NCI-H1694 (cell line): ENCODE measurements at places on chromosomes 5 and 9.

- DNase-seq: no peak
Observed at GRCh38 chr5:178107756-178108310, 5.5 kb upstream of the N4BP3 start.

DNA sequence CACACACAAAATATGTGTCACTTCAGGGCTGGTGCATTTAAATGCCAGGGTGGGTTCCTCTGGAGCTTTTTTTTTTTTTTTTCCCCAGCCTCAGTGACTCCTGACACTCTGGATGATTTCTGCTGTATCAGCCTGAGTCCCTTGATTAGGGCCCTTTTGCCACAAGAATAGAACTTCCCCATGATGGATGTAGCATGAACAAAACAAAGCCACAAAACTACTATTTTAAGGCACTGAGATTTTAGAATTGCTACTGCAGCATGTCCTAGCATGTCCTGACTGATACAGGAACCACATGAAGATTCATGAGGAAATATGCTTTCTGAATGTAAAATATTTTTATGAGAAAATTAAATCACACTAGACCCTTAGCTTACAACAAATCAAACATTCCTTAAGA is 13.9 kb upstream of the ADGRD2 start:
- no peak for DNase-seq

- peak; percentile 35 for DNase-seq
Observed at GRCh38 chr9:1460143-1460769, 410.1 kb downstream of the DMRT2 start.

- no peak for DNase-seq
Observed at GRCh38 chr9:27347889-27348288, 50.9 kb upstream of the EQTN start.

GRCh38 chr9:116565986-116566385 is 121.1 kb upstream of the TRIM32 start:
- DNase-seq: no peak

DNA sequence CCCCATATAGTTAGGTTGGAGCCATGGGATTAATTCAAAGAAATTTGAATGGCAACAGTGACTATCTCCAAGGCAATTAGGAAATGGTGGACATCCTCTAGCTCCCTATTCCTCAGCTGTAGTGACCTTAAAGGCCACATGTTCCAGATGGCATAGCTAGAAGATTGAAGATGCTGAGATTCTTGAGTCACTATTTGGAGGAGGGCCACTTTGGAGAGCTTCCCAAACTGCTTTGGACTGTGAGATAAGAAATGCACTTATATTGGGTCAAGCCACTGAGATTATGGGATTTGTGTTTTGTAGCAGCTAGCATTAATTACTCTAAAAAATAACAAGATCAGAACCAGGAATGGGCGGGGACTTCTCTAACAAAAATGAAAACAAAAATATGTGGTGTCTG is 636.2 kb upstream of the CCNG1 start:
- no peak for DNase-seq

GRCh38 chr5:120152472-120152871 is 311.6 kb upstream of the PRR16 start:
- DNase-seq: no peak

DNA sequence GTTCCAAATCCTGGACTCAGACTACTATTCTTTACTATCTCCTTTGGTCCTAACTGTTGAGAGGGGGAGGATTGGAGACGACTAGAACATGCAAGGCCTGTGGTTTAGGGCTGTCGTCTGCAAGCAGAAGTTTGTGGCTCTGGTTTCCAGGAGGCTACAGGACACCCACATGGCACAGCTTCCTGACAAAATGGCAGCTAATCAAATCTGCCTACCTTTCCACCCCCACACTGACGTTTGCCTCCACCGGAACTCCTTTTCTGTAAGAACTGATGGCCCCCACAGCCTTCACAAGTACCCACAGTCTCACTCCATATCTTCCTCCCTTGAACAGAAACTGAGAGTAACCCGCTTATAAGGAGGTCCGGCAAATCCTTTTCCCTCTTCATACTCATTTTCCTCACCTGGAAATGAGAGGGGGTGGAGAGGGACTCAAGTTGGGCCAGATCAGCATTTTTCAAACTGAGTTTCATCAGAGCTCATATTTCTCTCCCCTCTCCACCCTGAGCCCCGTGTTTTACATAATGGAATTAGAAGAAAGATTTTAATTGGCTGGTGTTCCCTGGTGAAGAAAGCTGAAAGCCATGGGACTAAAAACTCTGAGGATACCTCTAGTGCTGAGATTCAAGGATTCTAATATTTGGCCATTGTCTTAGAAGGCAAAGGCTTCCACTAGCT is 5.2 kb downstream of the SLC31A2 start:
- no peak for DNase-seq

DNA sequence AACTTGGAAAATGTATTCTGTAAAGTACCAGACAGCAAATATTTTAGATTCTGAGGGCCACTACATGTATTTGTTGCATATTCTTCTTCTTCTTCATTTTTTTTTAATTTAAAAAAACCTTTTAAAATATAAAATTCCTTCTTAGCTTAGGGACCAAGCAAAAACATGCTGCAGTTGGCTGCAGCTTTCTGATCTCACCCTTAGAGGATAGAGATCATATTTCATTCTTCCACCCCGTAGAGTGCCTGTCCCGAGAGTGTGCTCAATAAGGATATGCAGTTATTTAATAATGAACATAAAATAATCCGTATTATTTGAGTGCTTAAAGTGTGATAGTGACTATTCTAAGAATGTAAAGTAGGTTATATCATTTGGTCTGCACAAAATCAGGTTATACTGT is 204.2 kb upstream of the CD180 start:
- no peak for DNase-seq

GRCh38 chr9:450057-450456 is 235.4 kb downstream of the DOCK8 start:
- DNase-seq: no peak

DNA sequence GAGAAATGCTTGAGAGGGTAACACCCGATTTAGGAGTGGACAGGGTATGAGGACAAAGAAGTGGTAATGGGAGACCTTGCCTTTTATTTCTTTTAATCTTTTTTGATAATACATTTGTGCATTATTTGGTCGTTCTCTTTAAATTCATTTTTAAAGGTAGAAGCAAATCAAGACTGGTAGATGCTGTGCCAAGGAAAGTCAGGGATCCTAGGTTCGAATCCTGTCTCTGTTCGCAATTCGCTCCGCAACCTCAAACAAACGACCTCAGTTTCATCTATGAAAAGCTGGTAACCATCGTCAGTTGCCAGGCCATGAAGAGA is 353 bp upstream of the TMED9 start:
- no peak for DNase-seq

DNA sequence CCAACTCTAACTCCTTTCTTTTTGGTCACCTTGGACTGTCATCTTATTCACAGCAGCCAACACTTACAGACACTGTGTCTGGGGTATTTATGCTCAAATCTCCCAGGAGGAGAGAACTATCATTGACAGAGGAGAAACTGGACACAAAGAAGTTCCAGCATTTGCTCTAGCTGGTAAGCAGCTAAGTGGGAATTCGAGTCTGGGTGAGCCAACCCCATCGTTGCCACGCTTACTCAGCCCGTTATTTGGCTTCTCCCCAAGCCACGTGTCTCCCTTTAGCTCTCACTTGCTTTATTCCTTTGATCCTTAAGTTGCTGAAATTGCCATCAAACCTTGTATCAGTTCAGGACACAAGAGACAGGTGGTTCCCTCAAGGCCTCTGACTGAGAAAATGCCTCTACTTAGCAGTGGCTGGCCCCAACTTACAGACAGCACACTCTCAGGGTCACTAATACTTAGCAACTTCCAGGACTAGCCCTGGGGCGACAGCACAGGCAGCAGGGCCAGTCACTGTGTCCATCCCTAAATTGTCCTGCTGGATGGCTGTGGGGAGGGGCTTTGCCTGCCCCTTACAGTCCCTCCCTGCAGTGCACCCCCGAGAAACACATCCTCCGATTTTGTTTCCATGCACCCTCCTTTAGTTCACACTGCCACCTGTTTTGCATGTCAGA is 1.4 kb downstream of the SLC36A2 start:
- DNase-seq: no peak

- no peak for DNase-seq
Observed at GRCh38 chr5:128708841-128709240, 170.8 kb upstream of the FBN2 start.

- no peak for DNase-seq
Observed at GRCh38 chr5:61004448-61004847, 59.4 kb downstream of the NDUFAF2 start.

DNA sequence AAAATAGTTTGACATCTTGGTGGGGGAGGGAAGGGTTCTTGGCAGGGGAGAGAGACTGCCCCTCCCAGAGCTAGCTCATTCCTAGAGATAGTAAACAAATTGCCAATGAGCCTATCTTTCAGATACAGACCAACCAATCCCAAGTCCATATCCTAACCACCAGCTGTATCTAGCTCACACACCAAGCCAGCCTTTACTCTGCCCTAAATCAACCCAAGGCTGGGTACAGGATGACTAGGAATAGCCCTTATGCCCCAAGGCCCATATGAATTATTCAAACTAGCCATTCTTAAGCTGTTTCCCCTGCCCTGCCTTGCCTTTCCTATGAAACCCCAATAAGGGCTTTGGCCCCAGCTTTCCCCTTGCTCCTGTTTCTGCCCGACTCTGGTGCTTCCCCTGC is 281.3 kb upstream of the PANK3 start:
- DNase-seq: no peak

DNA sequence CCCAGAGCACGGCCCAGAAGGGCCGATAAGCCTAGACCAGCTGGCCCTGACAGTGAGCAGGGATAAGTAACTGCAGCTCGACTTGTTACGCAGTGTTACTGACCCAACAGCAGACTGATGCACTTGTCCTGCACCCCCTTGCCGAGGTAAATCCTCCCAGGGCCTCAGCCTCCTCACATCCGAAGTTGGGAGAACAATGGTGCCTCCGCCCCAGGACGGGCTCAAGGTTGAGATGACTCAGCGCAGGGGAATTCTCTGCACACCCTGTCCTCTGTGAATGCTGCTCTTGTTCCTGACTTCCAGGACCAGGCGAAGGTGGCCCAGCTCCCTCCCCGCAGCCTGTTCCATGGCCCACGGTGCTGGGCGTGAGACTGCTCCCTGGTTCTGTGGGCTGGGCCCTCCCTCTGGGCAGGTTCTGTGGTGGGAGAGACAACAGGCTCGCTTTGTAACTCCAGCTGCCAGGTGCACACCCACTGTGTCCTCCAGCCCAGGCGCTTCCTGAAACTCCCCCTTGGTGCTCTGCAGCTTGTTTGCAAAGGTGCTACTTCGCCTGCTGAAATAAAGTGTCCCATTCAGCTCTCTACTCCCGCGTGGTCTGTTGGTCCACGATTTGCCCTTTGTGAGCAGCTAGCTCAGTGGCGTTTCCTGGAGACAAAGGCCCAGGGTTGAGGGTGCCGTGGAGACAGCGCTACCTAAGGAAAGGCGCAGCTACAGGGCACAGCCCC is 40.1 kb upstream of the SLC6A19 start:
- DNase-seq: no peak

DNA sequence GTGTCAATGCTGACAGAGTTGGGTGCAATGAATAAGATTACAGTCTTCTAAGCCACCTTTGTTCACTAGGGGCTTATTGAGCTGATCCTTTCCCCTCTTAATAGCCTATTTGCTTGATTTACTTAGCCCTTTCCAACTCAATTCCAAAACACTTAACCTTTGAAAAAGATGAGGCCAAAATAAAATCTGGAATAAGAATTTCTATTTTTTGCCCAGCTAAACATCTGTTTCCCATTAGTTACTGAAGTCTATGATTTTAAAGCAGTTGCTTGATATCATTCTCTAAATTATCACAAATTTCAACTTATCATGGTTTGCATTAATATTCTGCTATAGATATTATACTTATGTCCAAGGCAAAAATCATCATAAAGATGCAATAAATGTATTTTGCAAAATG is 1272.0 kb upstream of the ACO1 start:
- DNase-seq: no peak

DNA sequence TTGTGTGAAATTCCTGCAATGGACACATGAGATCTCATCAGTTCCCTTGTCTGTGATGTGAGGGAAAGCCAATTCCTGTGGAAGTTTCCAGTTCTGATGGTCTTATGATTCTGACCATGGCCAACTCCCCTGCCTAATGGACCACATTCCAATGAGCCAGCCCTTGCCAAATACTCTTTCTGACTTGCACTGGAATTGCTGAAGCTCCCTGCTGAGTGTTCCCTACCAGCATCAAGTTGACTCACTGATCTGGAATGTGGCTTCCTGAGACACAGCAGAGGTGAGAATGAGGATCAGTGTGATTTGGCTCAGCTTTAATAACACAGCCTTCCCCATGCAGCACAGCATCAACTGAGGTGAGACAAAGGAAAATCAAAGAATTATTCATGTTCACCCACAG is 427.8 kb downstream of the KDM4C start:
- no peak for DNase-seq

GRCh38 chr5:163529698-163530097 is 24.3 kb downstream of the MAT2B start:
- DNase-seq: no peak

DNA sequence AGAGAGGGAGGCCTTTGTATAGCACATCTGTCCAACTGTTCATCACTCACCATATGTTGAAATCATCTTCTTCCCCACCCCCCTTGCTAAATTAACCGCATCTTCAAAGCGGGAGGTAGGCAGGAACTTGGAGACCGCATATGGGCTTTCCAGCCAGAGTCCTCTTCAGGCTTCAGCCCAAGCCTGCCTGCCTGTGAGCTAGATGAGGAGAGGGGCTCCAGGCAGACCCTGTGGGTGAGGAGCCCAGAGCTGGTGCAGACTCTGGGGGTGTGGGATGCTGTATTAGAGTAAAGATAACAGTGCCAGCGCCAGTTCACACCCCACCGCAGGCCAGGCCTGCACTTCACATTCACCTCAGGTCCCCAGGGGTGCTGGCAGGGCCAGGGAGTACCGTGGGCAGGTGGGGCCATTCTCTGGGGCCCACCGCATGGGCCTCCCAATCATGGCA is 16.2 kb downstream of the PRRC2B start:
- DNase-seq: peak; percentile 65

DNA sequence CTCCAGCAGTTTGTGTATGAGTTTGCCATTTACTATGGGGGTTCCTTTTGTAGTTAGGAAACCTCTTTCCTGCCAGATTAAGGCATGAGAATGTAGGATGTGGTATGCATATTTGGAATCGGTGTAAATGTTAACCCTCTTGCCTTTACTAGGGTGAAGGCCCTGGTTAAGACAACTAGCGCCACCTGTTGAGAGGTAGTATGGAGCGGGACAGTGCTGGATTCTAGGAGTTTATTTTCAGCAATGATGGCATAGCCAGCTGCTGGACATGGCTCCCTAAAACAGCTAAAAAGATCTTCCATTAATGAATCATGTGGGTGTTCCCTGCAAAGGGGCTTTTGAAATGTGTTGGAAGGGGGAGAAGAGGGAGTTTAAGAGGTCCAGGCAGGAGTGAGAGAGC is 30.7 kb upstream of the GPX3 start:
- DNase-seq: no peak

- no peak for DNase-seq
Observed at GRCh38 chr5:103283120-103283519, 24.6 kb downstream of the MACIR start.

- no peak for DNase-seq
Observed at GRCh38 chr9:84903963-84904362, 234.4 kb downstream of the NTRK2 start.

GRCh38 chr5:39195198-39195826 is 24.1 kb downstream of the FYB1 start:
- no peak for DNase-seq

GRCh38 chr9:120532475-120532874 is 47.5 kb downstream of the CDK5RAP2 start:
- DNase-seq: no peak

- no peak for DNase-seq
Observed at GRCh38 chr5:8516356-8516755, 647.4 kb downstream of the MTRR start.

GRCh38 chr9:125509476-125509875 is 197.5 kb downstream of the MAPKAP1 start:
- DNase-seq: peak; percentile 42
